ENCODE measurements at places on chromosomes 4 and X.

DNA sequence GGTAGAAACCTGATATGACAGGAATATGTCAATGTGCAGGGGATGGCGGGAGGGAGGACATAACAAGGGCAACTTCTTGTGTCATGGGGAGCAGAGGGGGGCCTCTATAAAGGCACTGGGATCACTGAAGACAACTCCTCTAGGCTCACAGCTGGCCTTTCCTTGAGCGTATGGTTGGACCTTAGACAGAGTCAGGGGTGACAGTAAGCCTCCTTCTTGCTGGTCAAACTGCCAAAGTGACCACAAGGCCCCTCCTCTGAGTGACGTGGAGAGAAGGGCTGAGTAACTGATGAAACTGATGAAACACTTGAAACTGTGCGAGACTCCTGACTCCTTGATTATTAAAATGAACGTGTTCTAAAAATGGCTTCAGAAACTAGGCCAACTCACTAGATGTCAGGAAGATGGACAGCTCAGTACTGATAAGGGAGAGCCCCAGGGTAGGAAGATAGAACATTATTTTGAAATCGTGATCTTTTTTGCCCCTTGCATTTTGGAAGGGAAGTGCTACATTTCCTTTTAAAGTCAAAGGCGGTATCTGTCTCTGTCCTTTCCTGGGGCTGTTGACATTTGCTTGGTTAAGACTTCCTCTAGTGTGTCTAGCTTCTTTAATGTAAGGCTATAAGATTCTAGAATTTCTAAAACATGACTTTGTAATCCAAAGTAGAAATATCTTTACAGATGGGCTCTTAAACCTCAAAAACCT, 1.6 kb downstream of the RAB33A start:
- DNase-seq: peak; percentile 17

DNA sequence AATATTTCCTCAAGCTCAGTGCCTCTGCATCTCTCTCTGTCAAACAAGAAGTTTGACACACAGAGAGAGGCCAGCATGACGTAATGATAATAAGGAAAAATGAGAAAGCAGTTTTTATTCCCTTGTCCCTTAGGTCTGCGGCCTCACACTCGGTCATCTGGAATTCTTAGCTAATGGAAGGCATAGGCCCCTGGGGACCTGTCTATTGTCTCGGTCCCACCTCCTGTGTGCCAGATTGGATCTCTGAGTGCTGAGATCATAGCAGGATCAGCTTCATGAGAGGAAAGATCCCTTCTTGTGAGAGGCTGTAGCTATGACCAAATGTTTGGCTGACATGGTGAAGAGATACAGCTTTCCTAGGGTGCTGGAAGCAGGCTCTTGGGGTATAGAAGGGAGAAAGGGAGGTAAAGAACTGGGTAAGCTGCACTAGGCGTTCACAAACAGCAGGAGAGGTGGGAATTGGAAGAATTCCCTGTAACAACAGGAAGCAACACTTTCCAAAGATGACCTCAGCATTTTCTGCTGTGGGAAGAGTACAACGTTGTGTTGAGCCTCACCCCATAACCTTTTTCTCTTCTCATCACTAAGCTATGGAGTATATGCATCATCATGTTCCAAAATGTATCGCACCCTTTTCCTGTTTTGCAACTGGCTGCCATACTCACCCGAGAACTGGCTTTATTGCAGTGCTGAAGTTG, 20.2 kb downstream of the TMEM31 start:
- DNase-seq: no peak

DNA sequence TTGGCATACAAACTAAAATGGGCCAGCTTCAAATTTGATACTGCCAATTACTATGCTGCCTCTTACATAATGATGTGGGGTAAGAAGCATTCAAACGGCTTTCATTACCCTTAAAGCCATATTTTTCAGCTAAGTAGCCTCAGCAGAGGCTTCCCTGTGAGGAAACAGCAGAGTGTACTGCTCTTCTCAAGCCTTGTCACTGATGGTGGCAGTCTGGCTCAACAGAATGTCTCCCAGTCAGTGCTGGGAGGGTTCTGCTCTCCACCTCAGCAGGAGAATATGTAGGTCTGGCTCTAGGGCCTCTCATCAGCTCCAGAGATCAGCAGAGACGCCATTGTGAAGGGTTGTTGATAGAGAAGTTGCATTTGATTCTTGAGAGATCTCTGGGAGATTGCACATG, 44.6 kb upstream of the MBNL3 start:
- DNase-seq: no peak

DNA sequence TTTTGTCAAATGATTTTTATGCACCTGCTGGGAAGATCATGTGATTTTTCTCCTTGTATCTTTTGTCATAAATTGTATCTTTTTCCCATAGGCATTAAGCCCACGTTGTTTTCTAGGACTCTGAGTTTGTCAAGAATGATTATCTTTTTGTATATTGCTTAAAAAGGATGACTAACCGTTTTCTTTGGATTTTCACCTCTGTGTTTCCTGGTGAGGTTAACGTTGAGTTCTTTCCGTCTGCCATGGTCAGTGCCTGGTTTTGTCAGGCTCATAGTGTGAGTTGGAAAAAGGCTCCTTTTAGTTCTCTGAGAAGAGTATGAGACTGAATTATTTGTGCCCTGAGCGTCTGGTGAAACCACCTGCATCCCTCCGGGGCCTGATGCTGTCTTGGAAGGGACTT, 21.9 kb downstream of the PCGF3 start:
- no peak for DNase-seq

DNA sequence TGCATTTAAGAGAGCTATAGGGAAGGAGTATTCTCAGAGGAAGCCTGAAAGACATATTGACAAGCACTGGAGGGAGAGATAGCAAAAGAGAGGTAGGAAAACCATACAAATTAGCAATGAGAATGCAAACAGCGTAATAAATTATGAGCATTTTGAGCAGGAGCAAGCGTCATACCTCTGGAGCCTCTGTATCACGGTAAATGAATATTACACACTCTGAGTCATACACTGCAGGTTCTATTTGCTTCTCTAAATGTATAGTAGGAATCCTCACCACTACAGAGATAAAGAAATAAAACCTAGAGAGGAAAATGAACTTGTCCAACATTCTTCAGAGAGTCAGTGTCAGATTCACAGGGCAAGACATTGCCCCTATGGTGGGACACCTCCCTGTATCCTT, 46.4 kb upstream of the GABRE start:
- no peak for DNase-seq

GRCh38 chr4:5709207-5709575, 832 bp upstream of the EVC2 start:
- DNase-seq: no peak

DNA sequence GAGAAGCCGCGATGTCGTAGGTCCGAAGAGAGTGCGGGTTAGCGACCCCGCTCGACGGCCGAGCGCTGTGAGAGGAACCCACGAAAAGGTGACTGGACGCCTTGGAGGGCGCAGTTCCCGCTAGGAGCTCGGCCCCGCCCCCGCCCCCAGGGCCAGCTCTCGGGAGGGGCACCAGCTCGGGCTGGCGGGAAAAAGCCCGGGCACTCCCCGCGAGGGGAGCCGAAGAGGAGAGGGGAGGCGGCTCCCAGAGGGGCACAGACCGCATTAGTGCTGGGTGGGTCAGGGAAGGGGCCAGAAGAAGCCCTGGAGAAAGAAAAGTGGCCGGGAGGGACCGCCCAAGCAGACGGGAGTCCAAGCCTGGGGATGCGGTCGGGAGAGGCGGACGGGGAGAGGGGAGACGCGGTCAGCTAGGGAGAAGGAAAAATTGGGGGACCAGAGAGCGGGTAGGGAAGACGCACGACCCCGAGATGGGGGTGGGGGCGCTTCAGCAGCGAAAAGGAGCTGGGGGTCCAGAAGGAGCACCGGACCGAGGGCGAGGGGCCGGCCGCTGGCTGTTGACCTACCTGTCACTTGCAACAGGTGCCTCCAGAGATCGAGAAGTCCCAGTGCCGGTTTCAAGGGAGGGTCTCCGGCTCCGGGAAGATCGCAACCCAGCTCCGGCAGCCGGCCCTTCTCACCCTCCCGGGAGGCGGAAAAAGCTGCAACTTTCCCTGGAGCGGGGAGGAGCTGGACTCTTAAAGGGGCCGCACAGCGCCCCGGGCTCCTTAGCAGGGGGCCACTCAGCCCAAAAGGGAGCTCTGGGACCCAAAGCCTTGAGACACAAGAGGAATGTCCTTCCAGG, at the start of gene SYTL4:
SYTL4 (minus strand) TSS at position 681 of the 841 bp plus-strand sequence. CDS start 30,084 bp downstream, outside the sequence.
- no peak for DNase-seq

- no peak for DNase-seq
Measured at GRCh38 chr4:138938366-138938690, 77.3 kb upstream of the NOCT start.

- no peak for DNase-seq
Measured at GRCh38 chrX:28158019-28158777, 176.9 kb upstream of the DCAF8L1 start.

GRCh38 chrX:103586314-103586646, 965 bp downstream of the TCEAL4 start:
- DNase-seq: no peak

DNA sequence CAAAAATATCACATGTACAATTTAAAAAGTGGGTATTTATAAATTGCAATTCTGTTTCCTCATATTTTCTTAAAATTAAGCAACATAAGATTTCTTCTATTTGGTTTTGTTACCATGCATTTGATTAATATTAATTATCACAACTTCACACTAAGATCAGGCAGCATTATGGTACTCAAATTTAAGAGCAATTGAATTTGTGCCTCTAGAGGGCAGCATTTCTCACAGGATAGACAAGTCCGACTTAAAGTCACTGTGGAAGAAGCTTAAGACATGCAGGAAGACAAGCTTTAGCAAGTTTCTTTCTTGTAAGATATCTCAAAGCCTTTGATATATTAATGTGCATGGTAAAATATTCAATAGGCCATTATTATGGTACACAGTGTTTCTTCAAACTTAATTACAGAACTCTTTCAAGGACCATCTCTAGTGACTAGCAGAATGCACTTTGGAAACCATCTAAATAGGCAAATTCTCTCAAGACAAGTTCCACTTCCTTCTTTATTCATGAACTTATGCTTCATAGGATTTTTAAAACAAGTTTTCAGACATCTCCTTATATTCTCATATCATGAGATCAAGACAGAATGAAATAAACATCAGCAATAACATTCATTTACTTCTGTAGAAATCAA, 35.0 kb downstream of the FBXW7 start:
- peak; percentile 84 for DNase-seq

GRCh38 chrX:107726816-107727534, 48.6 kb downstream of the TSC22D3 start:
- DNase-seq: no peak

DNA sequence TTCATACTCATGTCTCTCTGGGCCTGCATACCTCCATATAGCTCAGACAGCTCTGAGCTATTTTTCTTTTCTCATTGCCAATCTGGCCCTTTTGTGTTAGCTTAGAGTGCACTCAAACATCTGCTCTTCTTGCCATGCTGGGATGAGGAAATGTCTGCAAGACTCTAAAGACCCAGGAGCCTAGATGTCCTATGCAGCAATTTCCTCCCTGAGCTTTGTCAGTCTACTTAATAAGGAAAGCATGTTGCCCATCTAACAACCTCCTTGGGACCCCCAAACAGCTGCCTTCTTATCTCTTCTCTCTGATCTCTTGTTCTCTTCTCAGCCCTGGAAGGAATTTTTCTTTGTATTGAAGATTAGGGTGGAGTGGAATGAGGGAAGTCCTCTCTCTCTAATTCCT, 69.2 kb downstream of the UCHL1 start:
- DNase-seq: no peak

- DNase-seq: no peak
Measured at GRCh38 chr4:124777007-124777406, 64.5 kb upstream of the ANKRD50 start.

DNA sequence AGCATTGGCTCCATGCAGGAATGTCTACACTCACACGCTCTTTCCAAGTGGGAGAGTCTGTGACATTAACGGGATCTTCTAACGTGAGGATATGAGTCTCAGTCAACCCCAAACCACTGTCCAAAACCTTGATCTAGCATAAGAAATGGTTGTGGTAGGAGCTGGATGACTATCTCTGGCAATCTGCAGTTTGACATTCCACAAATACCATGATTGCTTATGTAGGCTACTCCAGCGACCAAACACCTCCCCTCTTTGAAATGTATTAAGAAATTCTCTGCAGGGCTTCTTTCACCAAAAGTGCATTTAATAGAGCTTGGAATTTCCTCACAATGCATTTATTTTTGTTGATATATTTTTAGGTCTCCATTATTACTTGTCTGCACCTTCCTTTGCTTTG, 14.1 kb upstream of the STX18 start:
- no peak for DNase-seq

DNA sequence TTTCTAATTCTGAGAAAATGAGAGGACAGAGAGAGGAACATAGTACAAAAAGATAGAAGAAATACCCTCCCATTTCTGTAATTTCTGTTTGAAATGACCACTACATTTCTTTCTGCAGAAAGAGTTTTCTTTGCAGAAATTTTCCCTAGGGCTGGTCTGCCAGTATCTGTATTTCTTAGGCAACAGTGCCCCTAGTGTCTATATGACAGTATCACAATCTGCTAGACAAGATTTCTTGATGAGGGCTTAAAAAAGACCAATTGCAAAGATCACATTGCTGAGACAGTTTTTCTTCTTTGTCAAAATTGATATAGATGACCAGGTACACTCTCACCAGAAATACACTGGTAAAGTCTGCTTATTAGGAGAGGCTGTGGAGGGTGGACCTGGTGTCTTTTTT, 81.0 kb upstream of the ZDHHC15 start:
- DNase-seq: peak; percentile 19

GRCh38 chr4:10496200-10496599, 39.0 kb upstream of the ZNF518B start:
- DNase-seq: no peak

GRCh38 chr4:845233-845835, 19.4 kb upstream of the CPLX1 start:
- DNase-seq: no peak

DNA sequence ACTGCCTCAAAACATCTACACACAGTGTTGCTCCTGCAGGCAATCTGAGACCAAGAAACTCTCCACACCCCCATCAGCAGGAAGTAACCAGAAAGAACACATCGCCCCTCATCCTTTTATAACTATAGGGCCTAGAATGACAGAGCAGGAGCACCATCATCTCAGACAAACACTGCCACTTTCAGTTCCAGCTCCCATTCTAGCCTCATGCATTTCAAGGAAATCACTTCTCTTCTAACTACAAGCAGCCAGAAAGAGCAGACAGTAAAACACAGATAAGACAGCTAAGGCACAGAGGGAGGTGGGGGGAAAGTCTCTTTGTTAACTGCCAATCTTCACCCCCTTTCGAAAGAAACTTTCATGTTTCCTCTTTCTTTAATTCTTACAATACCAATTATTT, 102.6 kb upstream of the TENT5D start:
- DNase-seq: no peak

DNA sequence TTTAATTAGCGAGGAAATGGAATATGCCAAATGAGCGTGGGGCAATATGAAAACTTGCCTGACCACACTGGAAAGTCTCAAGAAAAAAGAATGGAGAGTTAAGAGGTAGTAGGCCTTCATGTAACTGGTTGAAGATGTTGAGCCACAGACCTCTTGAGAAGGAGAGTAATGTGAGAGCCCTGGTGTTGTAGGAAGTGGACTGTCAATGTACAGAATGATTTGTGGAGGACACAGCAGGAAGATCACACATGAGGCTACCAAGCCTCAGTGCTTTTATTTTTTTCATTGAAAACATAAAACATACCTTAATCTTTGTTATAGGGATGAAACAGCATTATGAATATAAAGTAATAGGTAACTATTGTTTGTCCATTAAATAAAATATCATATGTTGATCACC, 331.6 kb downstream of the UNC5C start:
- DNase-seq: no peak
